ENCODE measurements at places on chromosomes 1 and 21. TPM values are rescaled to one million over a fixed set of nuclear protein-coding genes. Genes with fewer than 3 reads are reported as not detected.

The FASLG gene
- not detected for total RNA-seq

The CD34 gene
- total RNA-seq = 0.34 TPM

The PYHIN1 gene
- 0.98 TPM for total RNA-seq

The FAM163A gene
- not detected for total RNA-seq

The BSND gene
- not detected for total RNA-seq

The MCOLN2 gene
- 12.6 TPM for total RNA-seq

- no peaks in the 10 kb centered on the region for H3K4me1 ChIP-seq
- peak overlapping the region; percentile 87 for H3K4me3 ChIP-seq
- H3K36me3 ChIP-seq = peaks cover 45% of the 10 kb centered on the region
- no peaks in the 10 kb centered on the region for H3K27me3 ChIP-seq
- peak; percentile 46 for DNase-seq
These were observed 1.4 kb upstream of the KLHL21 start for GRCh38 chr1:6603915-6604558.

DNA sequence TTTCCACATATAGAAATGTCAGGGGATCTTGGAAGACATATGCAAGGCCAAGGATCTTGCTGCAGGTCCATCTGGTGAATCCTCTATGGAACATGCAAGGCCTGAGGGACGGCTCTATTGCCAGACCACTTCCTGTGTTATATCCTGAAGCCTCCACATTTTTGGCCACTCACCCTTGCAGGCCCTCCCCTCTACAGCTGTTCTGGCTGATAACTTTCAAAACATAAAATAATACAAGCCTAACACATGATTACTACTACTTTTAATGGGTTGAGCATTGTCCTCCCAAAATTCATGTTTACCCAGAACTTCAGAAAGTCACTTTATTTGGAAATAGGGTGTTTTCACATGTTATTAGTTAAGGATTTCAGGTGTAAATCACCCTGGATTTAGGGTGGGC, 18.5 kb upstream of the LYPLAL1 start:
- DNase-seq = no peak
- H3K27me3 ChIP-seq = no peaks in the 10 kb centered on the region
- no peak overlapping the region for H3K27ac ChIP-seq
- H3K4me1 ChIP-seq = no peaks in the 10 kb centered on the region
- H3K36me3 ChIP-seq = no peaks in the 10 kb centered on the region

- H3K27ac ChIP-seq = no peak overlapping the region
- H3K4me3 ChIP-seq = no peak overlapping the region
- H3K27me3 ChIP-seq = no peaks in the 10 kb centered on the region
- peak; percentile 66 for DNase-seq
- no peaks in the 10 kb centered on the region for H3K4me1 ChIP-seq
- no peaks in the 10 kb centered on the region for H3K36me3 ChIP-seq
These were observed 26.2 kb upstream of the DYNLT5 start for GRCh38 chr1:66725885-66726665.

DNA sequence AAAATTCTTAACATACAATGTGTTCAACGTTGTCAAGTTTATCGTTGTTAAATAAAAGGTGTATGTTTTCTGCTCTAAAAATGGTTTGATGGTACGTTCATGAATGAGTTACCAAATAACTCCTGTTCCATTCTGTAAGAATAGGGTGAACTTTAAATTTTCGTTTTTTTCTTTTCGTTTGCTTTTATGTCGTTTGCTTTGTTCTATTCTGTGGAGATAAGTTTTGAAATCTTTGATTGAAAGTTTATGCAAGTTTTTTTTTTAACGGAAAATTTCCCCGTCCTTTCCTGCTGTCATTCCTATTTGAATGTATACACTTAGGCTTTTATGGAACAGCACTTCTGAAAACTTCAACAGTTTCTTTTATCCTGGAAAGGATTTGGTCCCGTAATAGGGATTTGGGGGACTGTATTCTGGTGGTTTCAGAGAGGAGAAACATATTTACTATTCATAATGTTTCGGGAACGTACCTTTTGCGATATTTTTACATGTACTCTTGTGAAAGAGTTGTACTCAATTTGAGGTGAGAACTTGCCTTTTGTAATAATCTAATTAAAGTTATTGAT, 1.7 kb downstream of the DR1 start:
- H3K27me3 ChIP-seq = no peaks in the 10 kb centered on the region
- H3K36me3 ChIP-seq = peaks cover 36% of the 10 kb centered on the region
- H3K27ac ChIP-seq = peak overlapping the region; percentile 95
- no peaks in the 10 kb centered on the region for H3K4me1 ChIP-seq
- H3K4me3 ChIP-seq = peak overlapping the region; percentile 99

- H3K4me1 ChIP-seq = no peaks in the 10 kb centered on the region
- no peaks in the 10 kb centered on the region for H3K27me3 ChIP-seq
- no peaks in the 10 kb centered on the region for H3K36me3 ChIP-seq
- H3K27ac ChIP-seq = no peak overlapping the region
These were observed 126.3 kb downstream of the HIVEP3 start for GRCh38 chr1:41792485-41792770.

DNA sequence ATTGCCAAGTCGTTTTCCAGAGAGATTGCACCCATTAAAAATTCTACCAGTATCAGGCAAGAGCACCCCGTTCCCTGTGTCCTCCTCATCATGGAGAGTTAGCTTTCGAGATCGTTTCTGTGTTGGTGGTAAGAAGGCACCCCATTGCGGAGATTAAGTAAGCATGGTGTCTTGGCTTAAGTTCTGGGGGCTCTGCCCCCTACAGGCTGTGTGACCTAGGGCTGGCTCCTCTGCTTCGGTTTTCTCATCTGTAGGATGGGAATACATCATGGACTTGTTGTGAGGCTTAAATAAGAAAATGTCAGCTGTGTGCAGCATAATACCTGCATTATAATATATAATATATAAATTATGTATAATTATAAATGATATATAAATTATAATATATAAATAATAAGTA, 36.8 kb upstream of the TENT5C start:
- no peak overlapping the region for H3K4me3 ChIP-seq
- H3K36me3 ChIP-seq = no peaks in the 10 kb centered on the region
- DNase-seq = no peak
- H3K27me3 ChIP-seq = no peaks in the 10 kb centered on the region
- peaks cover 16% of the 10 kb centered on the region for H3K4me1 ChIP-seq
- H3K27ac ChIP-seq = no peak overlapping the region

DNA sequence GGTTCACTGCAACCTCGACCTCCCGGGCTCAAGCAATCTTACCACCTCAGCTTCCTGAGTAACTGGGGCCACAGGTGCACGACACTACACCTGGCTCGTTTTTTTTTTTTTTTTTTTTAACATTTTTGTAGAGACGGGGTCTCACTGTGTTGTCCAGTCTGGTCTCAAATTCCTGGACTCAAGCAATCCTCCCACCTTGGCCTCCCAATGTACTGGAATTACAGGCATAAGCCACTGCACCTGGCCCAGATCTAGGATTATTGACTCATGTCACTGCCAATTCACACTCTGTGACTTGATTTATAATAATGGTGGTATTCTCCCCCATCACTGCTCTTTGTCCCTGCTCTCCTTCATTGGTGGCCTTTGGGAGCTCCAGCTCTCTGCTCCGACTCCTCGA, 145.1 kb downstream of the PTPRU start:
- no peak overlapping the region for H3K4me3 ChIP-seq
- H3K36me3 ChIP-seq = no peaks in the 10 kb centered on the region
- DNase-seq = no peak

DNA sequence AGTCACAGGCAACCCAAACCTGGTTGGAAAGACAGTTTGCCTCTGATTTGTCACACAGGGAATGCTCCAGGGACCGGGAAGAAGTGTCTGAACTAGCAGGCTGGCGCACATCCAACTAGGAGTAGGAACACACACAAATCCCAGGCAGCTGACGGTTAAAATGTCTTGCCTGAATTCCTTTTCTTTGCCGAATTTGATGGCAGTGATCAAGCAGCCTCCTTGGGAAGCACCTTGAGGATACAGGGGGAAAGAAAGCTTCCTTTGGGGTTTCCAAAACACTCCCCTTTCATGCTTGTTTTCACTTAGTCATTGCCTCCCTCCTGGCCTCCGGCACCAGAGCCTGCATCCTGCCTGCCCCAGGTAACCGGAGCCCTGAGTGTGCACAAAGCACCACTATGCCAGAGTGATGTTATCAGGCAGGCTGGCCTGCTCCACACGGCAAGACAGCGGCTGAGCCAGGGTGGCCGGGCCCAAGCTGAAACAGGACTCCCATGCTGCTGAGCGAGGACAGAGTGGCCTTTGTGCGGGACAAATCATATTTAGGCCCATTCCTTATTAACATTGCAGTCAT, 193.8 kb downstream of the LMX1A start:
- H3K27me3 ChIP-seq = peaks cover 17% of the 10 kb centered on the region
- no peak overlapping the region for H3K4me3 ChIP-seq
- H3K36me3 ChIP-seq = no peaks in the 10 kb centered on the region
- H3K4me1 ChIP-seq = peaks cover 15% of the 10 kb centered on the region

GRCh38 chr1:14522926-14523241, 75.6 kb upstream of the KAZN start:
- no peak overlapping the region for H3K27ac ChIP-seq
- no peaks in the 10 kb centered on the region for H3K4me1 ChIP-seq
- H3K27me3 ChIP-seq = peaks cover 18% of the 10 kb centered on the region
- no peaks in the 10 kb centered on the region for H3K36me3 ChIP-seq
- DNase-seq = no peak

- H3K4me3 ChIP-seq = no peak overlapping the region
- no peak for DNase-seq
- no peak overlapping the region for H3K27ac ChIP-seq
These were observed 12.8 kb upstream of the ECE1 start for GRCh38 chr1:21302747-21303715.

DNA sequence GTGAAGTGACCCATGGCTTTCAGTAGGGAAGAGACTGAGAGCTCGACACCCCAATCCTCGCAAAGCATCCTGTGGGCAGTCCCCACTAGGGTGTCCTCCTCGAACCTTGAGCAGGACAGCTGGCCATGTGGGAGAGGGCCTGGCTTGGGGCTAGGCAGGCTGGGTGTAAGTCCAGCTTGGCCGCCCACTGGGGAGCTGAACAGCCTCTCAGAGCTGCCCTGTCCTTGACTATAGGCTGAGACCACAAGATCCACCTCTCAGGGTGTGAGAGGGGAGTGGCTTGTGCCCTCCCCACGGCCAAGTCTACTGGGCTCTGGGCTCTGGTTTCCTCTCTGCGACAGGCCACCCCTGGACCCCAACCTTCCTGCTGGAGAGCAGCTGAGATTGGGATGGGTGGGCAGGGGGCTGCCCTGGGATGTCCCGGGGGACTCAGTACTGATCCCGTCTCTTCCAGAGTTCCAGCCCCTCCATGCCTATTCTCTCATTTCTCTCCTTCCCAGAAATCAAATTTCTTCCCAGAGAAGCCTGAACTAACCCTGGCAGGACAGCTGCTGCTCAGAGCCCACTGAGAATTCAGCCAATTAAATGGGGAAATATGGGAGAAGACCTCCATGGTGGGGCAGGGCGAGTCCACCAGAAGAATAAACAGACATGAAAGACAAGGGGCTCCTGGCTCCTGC, 282.9 kb downstream of the PTPRU start:
- no peak for DNase-seq
- H3K4me1 ChIP-seq = no peaks in the 10 kb centered on the region
- no peaks in the 10 kb centered on the region for H3K36me3 ChIP-seq
- H3K27me3 ChIP-seq = peaks cover 95% of the 10 kb centered on the region
- H3K27ac ChIP-seq = no peak overlapping the region
- H3K4me3 ChIP-seq = no peak overlapping the region

DNA sequence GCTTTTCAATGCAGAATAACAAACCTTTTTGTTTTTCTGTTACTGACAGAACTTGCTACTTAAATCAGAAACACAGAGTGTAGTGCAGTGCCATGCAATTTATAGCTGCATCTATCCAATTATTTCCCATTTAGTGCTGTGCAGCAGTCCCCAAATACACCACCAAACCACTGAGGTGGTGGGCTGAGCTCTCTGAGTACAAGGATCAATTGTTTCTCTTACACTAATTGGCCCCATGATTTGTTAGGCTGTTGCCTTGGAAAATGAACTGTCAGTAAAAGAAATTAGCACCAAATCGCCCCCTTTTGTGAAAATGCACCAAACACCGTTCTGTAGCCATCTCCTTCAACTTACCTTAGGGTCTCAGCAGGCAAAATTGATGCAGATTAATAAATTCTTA, 118.9 kb upstream of the C8B start:
- no peak overlapping the region for H3K4me3 ChIP-seq
- no peaks in the 10 kb centered on the region for H3K27me3 ChIP-seq
- no peaks in the 10 kb centered on the region for H3K4me1 ChIP-seq
- H3K36me3 ChIP-seq = no peaks in the 10 kb centered on the region
- no peak for DNase-seq

DNA sequence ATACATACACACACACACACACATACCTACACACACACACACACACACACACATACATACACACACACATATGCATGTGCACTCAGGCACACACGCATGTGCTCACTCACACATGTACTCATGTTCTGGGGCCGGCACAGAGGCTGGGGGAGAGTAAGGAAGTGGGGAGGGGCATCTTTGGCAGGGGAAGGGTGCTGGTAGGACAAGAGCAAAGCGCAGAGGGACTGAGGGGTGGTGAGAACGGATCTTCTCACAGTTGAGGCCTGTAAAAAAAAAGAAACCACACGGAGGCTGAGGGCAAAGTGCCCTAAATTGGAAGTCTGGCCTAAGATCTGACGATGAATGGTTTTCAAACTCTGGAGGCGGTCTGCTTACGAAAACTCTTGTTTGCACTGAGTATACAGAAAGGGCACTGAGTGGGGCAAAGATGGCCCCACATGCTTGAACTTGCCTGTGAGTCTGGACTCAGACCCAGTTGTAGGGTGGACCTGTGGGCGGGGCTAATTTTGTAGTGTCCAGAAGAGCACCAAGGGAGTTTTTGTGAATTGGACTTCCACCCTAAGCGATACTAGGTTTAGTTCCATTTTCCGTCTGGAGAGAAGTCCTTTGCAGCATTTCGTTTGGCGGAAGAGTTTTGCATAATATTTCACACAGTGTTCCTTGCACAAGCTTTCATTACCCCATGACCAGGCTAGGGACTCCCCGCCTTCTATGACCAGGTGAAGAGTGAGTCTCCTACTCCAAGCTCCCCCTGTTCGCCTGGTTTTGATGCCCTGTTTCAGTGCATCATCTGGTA, 79.3 kb upstream of the LYST start:
- no peaks in the 10 kb centered on the region for H3K27me3 ChIP-seq
- no peak overlapping the region for H3K27ac ChIP-seq
- H3K4me1 ChIP-seq = no peaks in the 10 kb centered on the region
- no peak for DNase-seq
- no peak overlapping the region for H3K4me3 ChIP-seq

GRCh38 chr1:151472856-151473731, 13.8 kb upstream of the POGZ start:
- peaks cover 8% of the 10 kb centered on the region for H3K36me3 ChIP-seq
- peaks cover 9% of the 10 kb centered on the region for H3K4me1 ChIP-seq
- DNase-seq = peak; percentile 48

DNA sequence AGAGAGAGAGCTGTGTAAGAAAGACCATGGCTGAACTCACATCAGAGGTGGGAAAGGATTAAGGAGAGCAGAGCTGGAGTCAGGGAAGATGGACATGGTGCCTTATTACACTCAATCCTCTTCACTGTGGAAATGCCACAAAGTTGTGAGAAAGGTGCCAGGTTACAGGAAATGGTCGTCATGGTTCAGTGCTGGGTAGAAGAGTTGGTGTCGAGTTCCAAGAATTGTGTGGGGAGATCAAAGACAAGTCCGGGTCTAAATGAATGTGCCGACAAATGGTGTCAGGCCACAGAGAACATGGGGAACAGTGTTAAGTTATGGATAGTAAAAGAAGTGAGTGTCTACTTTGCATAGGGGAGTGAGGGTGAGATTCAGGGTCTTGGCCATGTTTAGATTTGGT, 40.9 kb downstream of the LAMC2 start:
- no peak for DNase-seq
- H3K27ac ChIP-seq = peak overlapping the region; percentile 8
- H3K4me3 ChIP-seq = no peak overlapping the region
- no peaks in the 10 kb centered on the region for H3K27me3 ChIP-seq
- H3K36me3 ChIP-seq = peaks cover 45% of the 10 kb centered on the region
- H3K4me1 ChIP-seq = peaks cover 18% of the 10 kb centered on the region

All from Calu3 (cell line).